Suppressor macrophage (primary cell): ENCODE measurements at places on chromosomes 6 and 20.
A peak's percentile ranks its signal among the peaks of the same experiment; 100 is the strongest.

DNA sequence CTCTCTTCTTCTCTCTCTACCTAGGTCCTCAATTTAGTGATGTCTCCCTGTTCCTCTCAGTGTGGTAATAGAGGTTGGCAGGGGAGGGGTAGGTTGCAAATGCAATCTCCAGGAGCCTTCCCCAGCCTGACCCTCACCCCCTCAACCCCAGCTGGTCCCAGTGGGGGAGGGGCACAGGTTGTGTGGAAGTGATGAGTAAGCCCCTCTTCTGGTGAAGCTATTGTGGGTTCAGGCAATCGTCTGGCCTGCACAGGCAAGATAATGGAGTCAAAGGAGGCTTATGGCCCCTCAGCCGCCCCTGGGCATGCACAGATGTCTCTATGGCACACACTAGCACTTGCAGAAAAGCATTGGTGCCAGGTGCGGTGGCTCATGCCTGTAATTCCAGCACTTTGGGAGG, 10.8 kb upstream of the ADA start:
- no peak for DNase-seq

- no peak for DNase-seq
These were observed 47.6 kb upstream of the MYL9 start for GRCh38 chr20:36493801-36494114.

DNA sequence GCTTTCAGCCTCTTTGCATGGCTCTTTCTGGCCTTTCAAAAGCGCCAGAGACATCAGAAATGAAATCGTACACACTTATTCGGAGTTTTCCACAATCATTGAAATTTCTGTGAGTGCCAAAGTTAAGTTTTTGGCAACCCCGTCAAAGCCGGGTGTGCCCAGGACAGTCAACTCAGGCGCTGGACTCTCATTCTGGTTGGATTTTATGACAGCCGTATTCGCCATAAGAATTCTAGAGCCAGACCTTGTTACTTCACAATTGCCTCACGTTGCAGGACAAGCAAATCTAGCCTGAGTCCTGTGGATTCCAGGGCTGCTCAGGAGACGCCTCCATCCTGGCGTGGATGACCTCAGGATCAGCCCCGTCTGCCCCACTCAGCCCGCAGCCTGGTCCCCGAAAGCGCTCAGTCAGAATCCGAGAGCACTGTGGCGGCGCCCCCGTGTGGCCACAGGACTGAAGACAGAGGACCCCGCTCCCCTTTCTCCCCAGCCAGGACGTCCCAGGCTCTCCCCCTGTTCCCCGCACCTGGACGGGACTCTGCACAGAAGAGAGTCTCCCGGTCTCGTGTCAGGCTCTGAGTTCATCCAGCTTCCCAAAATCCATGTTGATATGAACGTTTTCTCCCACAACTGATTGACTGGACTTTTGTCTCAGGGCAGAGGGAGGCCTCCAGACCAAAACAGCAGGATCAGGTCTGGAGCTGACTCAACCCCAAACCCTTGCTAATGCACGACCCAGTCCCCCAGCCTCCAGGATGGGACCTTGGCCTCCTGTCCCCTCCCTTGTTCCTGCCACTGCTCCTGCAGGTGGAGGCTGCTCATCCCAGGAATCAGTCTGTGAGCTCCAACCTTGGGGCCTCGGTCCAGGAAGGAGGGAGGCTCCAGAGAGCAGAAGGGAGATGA, 38.2 kb downstream of the MICA start:
- peak; percentile 95 for DNase-seq

GRCh38 chr6:142002825-142003405, 129.8 kb upstream of the GJE1 start:
- DNase-seq: no peak

GRCh38 chr6:157592541-157592940, 211.6 kb downstream of the ZDHHC14 start:
- DNase-seq: no peak

- DNase-seq: no peak
These were observed 44.7 kb downstream of the NCOA3 start for GRCh38 chr20:47546184-47547033.

DNA sequence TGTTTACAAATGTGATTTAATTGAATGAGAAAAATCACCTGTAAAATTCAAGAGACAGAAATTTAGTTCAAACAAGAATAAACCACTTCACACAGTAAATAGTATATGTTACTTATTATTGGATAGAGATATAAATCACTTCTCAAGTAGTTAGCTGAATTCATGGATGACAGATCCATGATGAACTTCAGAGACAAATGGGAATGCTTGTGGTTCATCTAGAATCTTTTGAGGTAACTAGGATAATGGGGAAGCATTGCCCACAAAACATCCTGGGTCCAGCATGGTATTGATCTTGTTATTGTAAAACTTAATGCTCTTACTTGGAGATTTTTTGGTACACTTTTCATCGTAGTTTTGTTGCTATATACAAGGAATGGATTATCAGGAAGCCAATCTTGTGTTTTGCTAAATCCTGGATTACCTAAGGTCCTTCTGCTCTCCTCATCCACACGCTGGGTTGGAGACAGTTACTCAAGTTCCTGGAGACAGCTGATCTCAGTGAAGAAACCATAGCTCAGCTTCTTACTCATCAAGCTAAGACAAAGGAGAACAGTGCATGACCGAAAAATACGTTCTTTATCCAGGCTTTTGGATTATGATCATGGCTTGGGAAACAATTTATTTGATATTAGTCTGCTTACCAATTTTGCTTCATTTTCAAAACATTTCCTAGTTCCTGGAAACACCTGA, 142.5 kb upstream of the PREP start:
- DNase-seq: no peak

DNA sequence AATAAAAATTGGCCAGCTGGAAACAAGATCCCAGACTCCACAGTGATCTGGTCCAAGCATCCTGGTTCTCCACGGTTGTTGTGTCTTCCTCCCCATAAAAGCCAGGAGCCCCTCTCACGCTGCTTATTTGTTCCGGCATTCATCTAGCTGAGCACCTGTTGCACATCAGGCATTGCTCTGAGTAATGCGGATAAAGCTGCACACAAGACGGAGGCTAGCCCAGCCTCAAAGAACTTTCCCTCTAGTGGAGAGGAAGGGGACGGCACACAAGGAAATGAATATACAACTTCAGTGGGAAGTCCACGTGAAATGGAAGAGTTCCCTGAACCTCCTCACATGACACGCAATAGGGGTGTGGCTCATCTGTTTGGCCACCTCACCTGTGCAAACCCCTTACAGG, 30.3 kb upstream of the NXT1 start:
- DNase-seq: peak; percentile 49

DNA sequence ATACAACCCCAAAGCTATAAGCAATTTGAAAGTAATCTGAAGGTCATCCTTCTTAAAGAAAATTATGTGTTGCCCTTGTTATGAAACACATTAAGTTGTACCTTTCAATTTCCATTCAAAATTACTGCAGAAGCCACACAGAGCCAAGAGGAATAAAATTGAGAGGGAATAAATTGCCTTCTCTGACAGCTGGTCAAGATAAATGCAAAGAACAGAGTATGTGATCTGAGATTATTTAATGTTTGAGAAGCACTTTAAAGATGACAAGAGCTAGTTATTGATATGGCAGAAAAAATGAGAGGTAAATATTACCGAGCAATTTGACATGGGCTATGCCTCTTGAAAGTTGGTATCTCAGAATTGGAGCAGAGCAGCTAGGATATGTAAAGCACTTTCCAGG, 61.6 kb downstream of the TRDN start:
- DNase-seq: no peak

GRCh38 chr20:59596690-59597089, 7.7 kb upstream of the PHACTR3 start:
- no peak for DNase-seq

DNA sequence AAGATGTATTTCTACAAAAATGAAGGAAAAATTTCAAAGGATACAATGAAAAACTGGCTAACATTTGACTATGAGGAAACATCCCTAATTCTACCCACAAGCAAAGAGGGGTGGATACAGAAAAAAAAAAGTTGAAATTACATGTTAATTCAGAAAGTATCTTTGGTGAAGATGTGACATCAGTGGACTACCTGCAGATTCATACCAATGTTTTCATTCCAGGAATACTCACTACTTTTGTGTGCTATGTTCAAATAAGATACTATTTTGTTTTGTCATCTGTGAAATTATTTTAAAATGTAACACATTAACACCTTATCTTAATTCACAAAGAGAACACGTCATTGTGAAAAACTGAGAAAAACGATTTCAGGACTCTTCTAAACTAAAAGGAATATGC, 159.3 kb upstream of the SHLD1 start:
- no peak for DNase-seq

GRCh38 chr20:38266426-38266825, 5.9 kb upstream of the KIAA1755 start:
- peak; percentile 78 for DNase-seq

- no peak for DNase-seq
These were observed 11.1 kb downstream of the NRN1 start for GRCh38 chr6:5995658-5995948.

DNA sequence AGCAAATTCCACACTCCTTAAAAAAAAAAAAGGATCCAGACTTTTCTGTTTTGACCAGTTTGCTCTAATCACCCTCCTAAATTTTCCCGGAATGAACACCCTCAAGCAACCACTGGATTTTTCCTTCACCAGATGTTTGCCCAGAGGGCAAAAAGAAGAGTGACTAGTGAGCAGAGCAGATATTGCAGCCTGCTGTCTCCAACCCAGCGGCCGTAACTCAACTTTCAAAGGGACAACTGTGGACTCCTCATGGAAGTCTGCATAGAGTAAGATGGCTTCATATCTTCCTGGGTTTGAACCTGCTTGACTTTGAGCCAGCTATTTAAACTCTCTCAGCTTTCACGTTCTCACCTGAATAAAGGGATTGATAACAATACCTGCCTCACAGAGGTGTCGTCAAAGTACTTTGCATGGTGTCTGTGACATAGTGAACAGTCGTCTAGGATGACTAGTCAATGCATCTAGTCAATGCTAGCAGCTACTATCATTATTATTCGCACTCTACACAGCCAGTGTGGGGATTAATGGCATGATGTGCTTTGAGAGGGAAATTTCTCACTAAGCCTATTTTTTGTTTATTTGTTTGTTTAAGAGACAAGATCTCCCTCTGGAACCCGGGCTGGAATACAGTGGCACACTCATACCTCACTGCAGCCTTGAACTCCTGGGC, 92.2 kb upstream of the HIVEP1 start:
- DNase-seq: no peak

DNA sequence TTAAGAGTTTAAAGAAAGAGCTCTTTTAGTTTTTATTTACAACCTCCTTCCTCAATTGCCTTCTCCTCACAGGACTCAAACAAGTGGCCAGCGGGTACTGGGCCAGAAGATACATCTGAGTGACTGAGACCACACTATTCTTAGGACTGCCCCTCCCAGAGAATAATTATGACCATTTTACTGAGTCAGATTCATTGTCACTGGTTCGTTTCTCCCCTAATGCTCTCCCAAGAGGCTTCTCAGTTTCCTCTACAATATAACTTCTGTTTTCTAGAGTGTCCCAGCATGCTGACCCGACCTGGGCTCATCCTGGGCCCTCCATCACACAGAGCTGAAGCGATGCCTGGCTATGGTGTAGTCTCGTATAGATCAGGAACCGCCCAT, 279.9 kb downstream of the CD83 start:
- peak; percentile 7 for DNase-seq

GRCh38 chr6:93222071-93222851, 197.1 kb downstream of the EPHA7 start:
- DNase-seq: no peak

DNA sequence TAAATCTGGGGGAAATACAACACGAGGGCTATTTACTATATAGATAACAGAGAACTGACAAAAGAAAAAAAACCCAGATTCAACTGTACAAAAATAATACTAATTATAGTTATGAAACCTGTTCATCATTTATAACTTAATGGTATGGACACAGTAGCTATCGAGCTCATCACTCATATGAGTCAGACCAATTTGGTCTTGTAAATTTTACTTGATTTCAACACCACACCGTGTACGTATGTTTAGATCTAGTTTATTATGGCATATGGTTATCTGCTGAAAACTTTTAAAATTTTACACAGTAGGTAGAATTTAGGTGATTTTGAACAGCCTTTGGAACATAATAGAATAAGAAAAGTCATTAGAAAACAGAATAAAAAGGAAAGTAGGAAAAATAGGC, 5.5 kb downstream of the MYLK4 start:
- DNase-seq: no peak

- DNase-seq: no peak
These were observed 19.7 kb downstream of the UBE2V1 start for GRCh38 chr20:50093240-50093639.

DNA sequence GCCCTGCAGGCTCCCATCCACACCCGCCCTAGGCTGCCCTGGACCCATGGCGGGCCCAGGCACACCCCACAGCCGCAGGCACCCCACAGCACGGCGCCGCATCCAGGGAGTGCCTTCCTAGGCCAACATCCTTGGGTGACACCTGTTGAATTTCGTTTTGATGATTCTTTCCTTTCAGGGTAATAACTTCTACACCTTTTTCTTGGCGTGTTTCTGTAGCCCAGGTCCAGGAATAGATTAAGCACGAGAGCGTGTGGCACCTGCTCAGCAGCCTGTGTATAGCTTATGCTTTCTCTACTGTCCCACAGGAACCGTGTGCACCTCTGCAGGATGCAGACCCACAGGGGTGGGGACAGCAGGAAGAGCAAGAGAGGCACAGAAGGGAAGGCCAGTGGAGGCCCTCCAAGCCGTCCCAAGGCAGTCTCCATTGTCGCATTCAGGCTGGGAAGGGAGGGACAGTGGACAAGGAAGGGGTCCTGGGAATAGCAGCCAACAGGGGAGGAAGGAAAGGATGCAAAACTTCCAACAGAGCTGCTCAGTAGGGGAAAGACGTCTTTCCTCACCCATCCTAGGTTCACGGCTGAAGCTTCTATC, 118.1 kb upstream of the AFDN start:
- DNase-seq: no peak

DNA sequence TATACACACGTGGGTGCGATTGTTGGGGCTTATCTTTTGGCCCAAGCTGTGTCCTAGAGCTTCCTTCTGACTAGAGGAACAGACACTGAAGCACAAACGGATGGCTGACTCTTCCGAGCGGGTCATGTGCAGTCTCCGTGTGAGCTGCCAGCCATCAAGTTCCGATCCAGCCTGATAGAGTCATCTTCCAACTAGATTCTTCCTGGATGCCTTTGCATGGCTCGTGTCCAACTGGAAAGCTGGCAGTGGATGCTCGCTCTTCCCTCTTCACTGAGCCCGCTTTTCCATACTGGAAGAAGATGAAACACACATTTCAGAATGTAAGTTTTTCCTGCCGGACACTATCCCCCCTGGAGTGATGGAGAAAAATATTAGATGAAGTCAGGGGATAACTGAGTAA, 148.1 kb downstream of the SCML4 start:
- DNase-seq: no peak

- no peak for DNase-seq
These were observed 23.0 kb downstream of the RAB23 start for GRCh38 chr6:57198926-57199636.
